ENCODE measurements at places on chromosomes 1 and 21. TPM values are rescaled to one million over a fixed set of nuclear protein-coding genes. Genes with fewer than 3 reads are reported as not detected.

GRCh38 chr1:2151911-2152310 is 42.7 kb downstream of the FAAP20 start:
- H3K4me3 ChIP-seq = no peak overlapping the region
- peaks cover 47% of the 10 kb centered on the region for H3K4me1 ChIP-seq
- no peak overlapping the region for H3K27ac ChIP-seq
- no peak for DNase-seq
- no peaks in the 10 kb centered on the region for H3K27me3 ChIP-seq

DNA sequence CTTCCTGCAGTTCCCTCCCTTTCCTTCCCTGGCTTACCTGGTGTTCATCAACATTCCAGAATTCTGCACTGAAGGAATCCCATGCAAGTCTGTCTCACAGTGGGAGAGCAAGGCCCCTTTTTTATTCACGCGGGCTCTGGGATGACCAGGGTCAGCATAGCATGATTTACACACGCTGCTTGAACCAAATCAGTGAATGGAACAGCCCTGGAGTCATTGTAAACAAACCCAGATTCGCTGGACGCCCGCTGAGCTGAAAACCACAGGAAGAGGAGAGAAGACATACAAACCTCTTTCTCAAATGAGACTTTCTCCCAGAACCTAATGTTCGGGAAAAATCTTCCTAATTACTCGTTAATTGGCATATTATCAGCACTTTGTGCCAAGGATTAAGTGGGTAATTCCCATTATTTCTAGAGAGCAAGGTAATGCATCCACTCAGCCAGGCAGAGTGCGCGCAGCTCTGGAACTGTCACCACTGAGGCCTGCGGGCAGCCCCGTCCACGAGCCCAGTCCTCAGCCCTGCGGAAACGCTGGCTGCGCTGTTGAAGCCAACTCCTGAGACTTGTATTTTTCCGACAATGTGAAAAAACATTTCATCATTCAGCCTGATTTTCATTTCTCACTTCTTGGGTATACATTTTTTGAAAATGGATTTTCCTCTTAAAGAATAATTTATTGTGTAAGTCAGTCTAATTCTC is 140.0 kb downstream of the ETS2 start:
- no peaks in the 10 kb centered on the region for H3K36me3 ChIP-seq
- DNase-seq = no peak
- H3K4me1 ChIP-seq = no peaks in the 10 kb centered on the region
- no peaks in the 10 kb centered on the region for H3K27me3 ChIP-seq
- no peak overlapping the region for H3K4me3 ChIP-seq

GRCh38 chr1:27588256-27589232 is 15.4 kb downstream of the AHDC1 start:
- H3K36me3 ChIP-seq = no peaks in the 10 kb centered on the region
- H3K4me1 ChIP-seq = peaks cover 42% of the 10 kb centered on the region
- H3K27me3 ChIP-seq = no peaks in the 10 kb centered on the region
- no peak for DNase-seq
- no peak overlapping the region for H3K4me3 ChIP-seq
- peak overlapping the region; percentile 8 for H3K27ac ChIP-seq

DNA sequence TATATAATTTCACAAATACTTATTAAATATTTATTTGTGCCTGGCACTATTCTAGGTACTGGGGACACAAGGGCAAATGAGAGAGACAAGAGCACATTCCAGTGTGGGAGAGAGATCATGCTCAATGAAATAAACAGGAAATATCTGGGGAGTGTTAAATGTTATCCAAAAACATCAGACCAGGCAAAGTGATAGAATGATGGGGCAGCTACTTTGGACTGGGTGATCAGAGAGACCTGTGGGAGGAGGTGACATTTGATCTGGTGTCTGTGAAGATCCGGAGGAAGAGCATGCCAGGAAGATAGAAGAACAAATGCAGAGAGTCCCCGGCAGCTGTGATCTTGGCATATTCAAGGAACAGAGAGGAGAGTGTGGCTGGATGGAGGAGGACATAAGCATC is 27.5 kb upstream of the GNG12 start:
- H3K36me3 ChIP-seq = no peaks in the 10 kb centered on the region
- H3K27me3 ChIP-seq = no peaks in the 10 kb centered on the region
- H3K4me3 ChIP-seq = no peak overlapping the region
- no peaks in the 10 kb centered on the region for H3K4me1 ChIP-seq

DNA sequence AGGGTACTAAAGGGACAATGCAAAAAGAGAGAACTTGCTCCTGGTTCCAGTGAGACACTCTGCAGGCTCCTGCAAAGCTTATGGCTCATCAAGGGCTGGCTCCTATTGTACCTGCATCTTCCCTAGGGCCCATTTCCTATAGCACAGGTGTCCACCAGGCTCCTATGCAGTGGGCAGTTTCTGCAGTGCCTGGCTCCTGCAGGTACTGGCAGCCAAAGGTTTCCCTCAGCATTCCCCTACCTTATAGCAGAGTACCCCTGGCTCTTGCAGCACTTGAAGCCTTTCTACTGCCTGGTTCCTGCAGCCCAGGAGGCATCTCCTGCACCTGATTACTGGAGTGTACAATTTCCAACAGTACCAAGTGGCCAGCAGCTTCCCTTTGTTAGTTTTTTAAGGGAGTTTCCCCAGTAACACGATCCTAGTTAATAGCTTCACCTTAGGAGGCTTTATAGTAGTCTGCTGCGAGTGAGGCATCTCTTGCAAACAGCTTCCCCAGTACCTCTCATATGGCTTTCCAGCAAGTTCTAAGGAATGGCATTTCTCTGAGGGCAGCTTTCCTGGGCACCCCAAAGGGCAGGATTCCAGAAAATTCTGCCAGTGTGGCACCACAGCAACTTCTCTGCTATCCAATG is 141.7 kb downstream of the DENND1B start:
- no peak overlapping the region for H3K4me3 ChIP-seq
- no peaks in the 10 kb centered on the region for H3K27me3 ChIP-seq
- no peaks in the 10 kb centered on the region for H3K36me3 ChIP-seq
- DNase-seq = no peak
- H3K27ac ChIP-seq = no peak overlapping the region

- H3K4me3 ChIP-seq = no peak overlapping the region
- H3K27ac ChIP-seq = no peak overlapping the region
- H3K4me1 ChIP-seq = no peaks in the 10 kb centered on the region
- no peaks in the 10 kb centered on the region for H3K36me3 ChIP-seq
- H3K27me3 ChIP-seq = peaks cover 10% of the 10 kb centered on the region
These were observed 71.0 kb downstream of the NFASC start for GRCh38 chr1:204941421-204942338.

GRCh38 chr1:234484218-234484617 is 5.2 kb upstream of the TARBP1 start:
- H3K27ac ChIP-seq = no peak overlapping the region
- DNase-seq = no peak
- H3K27me3 ChIP-seq = no peaks in the 10 kb centered on the region
- peaks cover 17% of the 10 kb centered on the region for H3K4me1 ChIP-seq

The UBL4B gene
- not detected for polyA plus RNA-seq
